NCI-H1092 treated with DMSO at 0.1 percent for 48 hours (cell line): ENCODE measurements at places on chromosomes 13 and 19.

- DNase-seq: no peak
These were observed 159.8 kb downstream of the IRS2 start for GRCh38 chr13:109626386-109627171.

GRCh38 chr13:114166381-114167131 is 12.5 kb upstream of the CFAP97D2 start:
- DNase-seq: peak; percentile 87

- DNase-seq: no peak
These were observed 41.9 kb upstream of the SERPINE3 start for GRCh38 chr13:51297556-51297955.

- no peak for DNase-seq
These were observed 1.6 kb downstream of the RNASEH2B start for GRCh38 chr13:50911081-50911631.

GRCh38 chr13:113759525-113760137 is 605 bp downstream of the TMEM255B start:
- peak; percentile 48 for DNase-seq

GRCh38 chr19:38736413-38737280 is 7.6 kb downstream of the CAPN12 start:
- no peak for DNase-seq

- DNase-seq: no peak
These were observed 16.0 kb downstream of the TMEM272 start for GRCh38 chr13:51828730-51829567.

DNA sequence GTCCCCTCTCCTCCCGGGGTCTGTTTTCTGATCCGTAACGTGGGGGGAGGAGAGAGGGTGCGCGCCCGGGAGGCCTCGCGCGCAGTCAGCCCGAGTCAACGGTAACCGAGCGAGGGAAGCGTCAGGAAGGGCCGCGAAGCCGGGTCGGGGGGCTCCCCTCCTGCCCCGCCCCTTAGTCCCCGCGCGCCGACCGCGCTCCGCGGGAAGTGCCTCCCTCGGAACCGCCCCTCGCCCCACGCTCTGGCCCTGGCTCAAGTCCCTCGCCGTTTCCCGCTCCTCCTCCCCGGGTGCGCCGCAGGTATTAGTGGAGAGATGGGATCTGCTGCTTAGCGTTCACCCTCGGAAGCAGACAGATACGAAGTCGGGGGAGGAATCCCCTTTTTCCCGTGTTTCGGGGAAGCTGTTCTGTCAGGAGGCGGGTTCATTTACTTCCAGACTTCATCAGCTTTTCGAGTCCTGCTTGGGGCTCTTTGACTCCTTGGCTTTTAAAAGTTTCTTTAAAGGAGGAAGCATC is 770 bp downstream of the HNRNPM start:
- DNase-seq: peak; percentile 30

- no peak for DNase-seq
These were observed 259.5 kb downstream of the NHLRC3 start for GRCh38 chr13:39297664-39298171.

GRCh38 chr13:30416471-30416870 is 5.8 kb upstream of the UBE2L5 start:
- DNase-seq: no peak

DNA sequence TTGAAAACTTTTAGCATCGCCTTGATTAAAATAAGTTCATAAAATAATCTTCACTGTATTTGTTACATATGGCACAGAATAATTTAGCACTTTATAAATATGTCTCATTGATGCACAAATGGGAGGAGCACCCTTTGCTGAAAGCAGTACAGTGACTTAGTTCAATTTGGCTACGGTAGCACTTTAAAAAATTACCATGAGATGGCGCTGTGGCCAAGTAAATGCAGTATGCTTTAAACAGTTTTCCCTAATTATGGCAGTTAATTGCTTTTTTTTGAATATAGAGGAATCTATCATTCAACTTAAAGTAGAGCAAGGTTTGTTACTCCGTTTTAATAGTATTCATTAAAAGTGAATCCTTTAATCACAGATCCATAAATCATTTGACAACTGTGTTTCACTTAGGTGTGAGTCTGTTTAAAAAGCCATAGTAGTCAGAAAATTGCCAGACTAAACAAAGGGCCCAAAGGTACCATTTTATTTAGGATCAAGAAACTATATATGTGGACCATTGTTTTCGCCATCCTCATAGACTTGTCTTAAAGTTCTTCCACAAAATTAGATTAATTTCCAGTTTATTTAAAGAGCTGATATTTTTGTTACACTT is 34.7 kb upstream of the ESD start:
- peak; percentile 13 for DNase-seq

GRCh38 chr13:95447814-95448213 is 104.7 kb upstream of the CLDN10 start:
- no peak for DNase-seq

GRCh38 chr13:34914416-34914815 is 27.7 kb upstream of the NBEA start:
- no peak for DNase-seq

- no peak for DNase-seq
These were observed 869 bp downstream of the GFY start for GRCh38 chr19:49425922-49426592.

DNA sequence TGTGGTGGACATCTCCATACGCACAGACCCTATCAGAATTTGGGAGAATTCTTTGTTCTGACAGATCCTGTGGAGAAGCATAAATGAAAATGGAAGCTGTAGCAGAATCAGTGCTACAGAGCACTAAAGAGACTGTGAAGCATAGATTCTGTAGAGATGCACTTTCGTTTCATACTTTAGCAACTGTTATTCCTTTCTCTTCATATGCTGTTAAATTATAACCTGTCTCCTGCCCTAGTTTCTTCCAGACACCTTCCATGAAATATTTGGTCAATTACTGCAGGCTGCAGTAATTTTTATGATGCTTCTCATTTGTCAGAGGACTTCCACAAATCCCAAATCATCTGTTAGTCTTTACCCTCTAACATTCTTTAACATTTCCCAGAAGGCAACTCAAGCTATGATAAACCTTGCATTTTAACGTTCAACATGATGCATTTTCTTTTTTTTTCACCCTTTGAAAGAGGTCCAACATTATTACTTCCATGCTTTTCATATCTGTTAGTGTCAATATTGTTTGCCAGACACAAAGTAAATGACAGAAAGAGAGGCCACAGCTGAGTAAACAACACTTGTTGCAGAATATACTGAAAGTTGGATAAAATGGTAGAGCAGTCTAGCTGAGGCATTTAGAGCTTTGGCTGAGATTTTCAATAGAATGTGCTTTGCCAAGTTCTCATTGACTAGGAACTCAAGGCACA is 412.7 kb downstream of the LMO7 start:
- peak; percentile 92 for DNase-seq
